Stimulated activated CD8-positive, alpha-beta memory T cell treated with anti-CD3 and anti-CD28 coated beads, Interleukin-7, amount 100 ng/mL, for 24 hours (primary cell): ENCODE measurements at places on chromosomes 5 and 9.

- DNase-seq, result no peak
Observed at GRCh38 chr5:152374711-152375275, 30.3 kb downstream of the NMUR2 start.

- DNase-seq, result no peak
Observed at GRCh38 chr9:87612536-87612935, 113.4 kb upstream of the CTSL start.

GRCh38 chr5:5192681-5193080, 52.6 kb downstream of the ADAMTS16 start:
- no peak for DNase-seq

DNA sequence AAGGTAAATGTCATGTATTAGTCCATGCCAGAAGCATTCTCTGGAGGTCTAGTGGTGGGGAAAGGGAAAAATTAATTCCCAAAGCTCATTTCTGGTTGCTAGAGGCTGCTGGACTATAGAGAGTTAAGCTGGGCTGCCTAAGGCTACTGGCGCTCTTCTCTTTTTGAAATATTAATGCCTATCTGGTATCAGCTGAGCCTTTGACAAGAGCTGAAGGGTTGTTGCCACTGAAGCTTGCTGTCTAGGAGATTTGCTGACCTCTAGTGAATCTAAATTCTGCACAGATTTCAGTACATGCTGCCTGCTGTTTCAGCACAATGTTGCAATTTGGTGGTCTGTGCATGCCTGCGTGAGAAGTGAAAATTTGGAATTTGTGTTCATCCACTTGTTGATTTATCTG, 29.1 kb upstream of the PLCXD3 start:
- no peak for DNase-seq

- DNase-seq, result no peak
Observed at GRCh38 chr5:146001544-146002190, 65.3 kb downstream of the SH3RF2 start.
